ENCODE measurements at places on chromosomes 11 and 22. TPM values are rescaled to one million over a fixed set of nuclear protein-coding genes. Genes with fewer than 3 reads are reported as not detected.

MS4A3 gene
- not detected for total RNA-seq

OR8G1 gene
- total RNA-seq: not detected

CHRNA10 gene
- 1.1 TPM for total RNA-seq

PAMR1 gene
- 0.65 TPM for total RNA-seq

ENDOD1 gene
- total RNA-seq: 27.5 TPM

SYT8 gene
- total RNA-seq: not detected

MYH9 gene
- 1,025 TPM for total RNA-seq

KRTAP5-1 gene
- not detected for total RNA-seq

OR52N5 gene
- total RNA-seq: not detected

GRAMD1B gene
- 11.6 TPM for total RNA-seq

CASP5 gene
- 0.72 TPM for total RNA-seq

P2RY2 gene
- 4.8 TPM for total RNA-seq

PANX2 gene
- total RNA-seq: 1.7 TPM

BEST1 gene
- total RNA-seq: under 0.01 TPM
